Calu3 (cell line): ENCODE measurements at places on chromosomes 7 and 10. TPM values are rescaled to one million over a fixed set of nuclear protein-coding genes. Genes with fewer than 3 reads are reported as not detected.

Gene NUDCD3
- 176 and 202 TPM in 2 replicates for total RNA-seq

Gene PPRC1
- total RNA-seq, result 43.9 and 49.3 TPM in 2 replicates

- no peaks in the 10 kb centered on the region for H3K36me3 ChIP-seq
- H3K4me1 ChIP-seq, result peaks cover 1% of the 10 kb centered on the region
- no peaks in the 10 kb centered on the region for H3K27me3 ChIP-seq
- no peak for DNase-seq
Observed at GRCh38 chr10:4888236-4888635, 62.2 kb downstream of the AKR1E2 start.

Gene LRMDA
- total RNA-seq, result 5.5 and 7.6 TPM in 2 replicates

DNA sequence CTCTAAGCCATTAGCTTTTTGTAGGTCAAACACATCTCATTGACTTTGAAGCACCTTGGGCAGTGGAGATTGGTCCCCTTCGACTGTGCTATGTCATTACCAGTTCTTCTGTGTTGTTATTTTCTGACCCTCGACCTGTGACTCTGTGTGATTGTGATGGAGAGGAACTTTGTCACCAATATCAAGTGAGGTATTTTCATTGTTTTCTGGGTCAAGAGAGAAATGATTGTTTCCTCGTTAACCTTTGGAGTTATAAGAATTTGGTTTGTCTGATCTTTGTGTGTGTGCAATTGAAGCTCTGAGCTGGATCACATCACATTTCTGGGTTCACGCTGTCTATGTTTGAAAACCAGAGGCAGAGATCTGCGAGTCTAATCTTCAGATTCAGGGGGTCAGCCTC is 432.2 kb upstream of the KLF6 start:
- DNase-seq, result no peak
- H3K27ac ChIP-seq, result no peak overlapping the region

DNA sequence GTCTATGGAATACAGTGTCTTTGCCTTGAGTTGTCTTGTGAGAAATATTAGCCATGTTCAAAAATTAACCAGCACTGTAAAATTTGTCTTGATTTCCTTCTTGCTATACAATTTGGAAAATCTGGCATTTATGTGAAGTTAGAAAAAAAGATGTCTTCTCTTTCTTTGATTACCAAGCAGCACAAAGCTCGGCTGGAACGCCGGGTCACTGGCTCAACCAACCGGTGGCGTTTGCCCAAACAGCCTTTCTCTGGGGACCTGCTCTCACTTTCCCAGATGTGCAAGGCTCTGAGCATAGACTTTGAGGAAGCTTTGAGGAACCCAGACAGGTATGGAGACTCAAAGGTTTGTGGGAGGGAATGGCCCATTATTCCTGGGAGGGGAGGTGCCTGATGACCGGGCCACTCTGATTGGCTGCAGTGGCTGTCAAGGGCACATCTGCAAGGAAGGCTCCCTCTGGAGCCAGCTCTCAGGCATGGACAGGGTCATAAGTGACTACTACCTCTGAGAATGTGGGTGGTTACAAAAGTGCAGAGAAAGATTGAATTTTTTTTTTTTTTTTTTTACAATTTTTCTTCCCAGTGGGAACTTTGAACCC is 5.6 kb downstream of the BTBD16 start:
- H3K36me3 ChIP-seq, result no peaks in the 10 kb centered on the region
- no peak overlapping the region for H3K4me3 ChIP-seq
- no peak for DNase-seq

GRCh38 chr7:45647967-45648670 is 74.0 kb downstream of the ADCY1 start:
- H3K4me1 ChIP-seq, result peaks cover 11% of the 10 kb centered on the region
- H3K27ac ChIP-seq, result no peak overlapping the region
- no peak overlapping the region for H3K4me3 ChIP-seq
- no peaks in the 10 kb centered on the region for H3K36me3 ChIP-seq

GRCh38 chr10:110286841-110287240 is 17.9 kb downstream of the SMNDC1 start:
- H3K27me3 ChIP-seq, result no peaks in the 10 kb centered on the region
- H3K4me1 ChIP-seq, result no peaks in the 10 kb centered on the region
- DNase-seq, result no peak
- peaks cover 15% of the 10 kb centered on the region for H3K36me3 ChIP-seq

- no peak overlapping the region for H3K4me3 ChIP-seq
- peaks cover 26% of the 10 kb centered on the region for H3K4me1 ChIP-seq
- DNase-seq, result no peak
- H3K36me3 ChIP-seq, result no peaks in the 10 kb centered on the region
- no peak overlapping the region for H3K27ac ChIP-seq
- no peaks in the 10 kb centered on the region for H3K27me3 ChIP-seq
Observed at GRCh38 chr10:77240706-77241349, 396.8 kb downstream of the KCNMA1 start.

DNA sequence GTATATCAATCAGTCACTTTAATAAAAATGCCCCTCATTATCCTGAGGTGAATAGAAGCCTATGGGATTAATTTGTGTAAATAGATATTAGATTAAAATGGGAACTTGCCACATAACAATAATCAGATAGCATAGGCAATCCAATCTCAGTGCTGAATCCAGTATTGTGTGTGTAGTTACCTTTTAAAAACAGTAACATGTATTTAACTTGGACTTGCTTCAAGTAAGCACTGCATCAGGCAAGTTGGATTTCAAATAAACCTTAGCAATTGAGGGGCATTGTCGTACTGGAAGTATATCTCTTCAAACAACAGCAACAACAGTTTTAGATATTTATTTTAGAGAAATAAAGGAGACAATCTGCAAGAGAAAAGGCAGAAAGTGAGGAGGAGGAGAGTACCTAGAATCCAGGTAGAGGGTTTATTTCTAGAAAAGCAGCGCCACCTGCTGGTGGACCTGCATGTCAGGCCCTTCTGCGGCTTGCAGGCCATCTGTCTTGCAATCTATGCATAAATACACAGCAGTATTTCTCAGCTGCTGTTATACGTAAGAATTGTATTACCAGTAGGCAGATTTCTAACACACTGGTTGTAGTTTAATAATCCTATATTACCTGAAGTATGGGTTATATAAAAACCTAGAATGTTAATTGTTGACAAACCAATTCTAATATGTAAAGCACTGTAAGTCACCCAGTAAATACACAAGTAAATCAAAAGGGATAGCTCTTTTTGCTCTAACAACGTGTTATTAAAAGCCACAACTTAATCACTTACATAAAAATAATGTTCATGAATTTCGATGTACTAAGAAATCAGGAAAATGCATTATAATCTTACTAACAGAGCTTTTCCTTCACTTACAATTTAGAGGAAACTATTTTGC is 652.8 kb downstream of the KCNMA1 start:
- no peaks in the 10 kb centered on the region for H3K4me1 ChIP-seq
- no peak overlapping the region for H3K27ac ChIP-seq
- no peaks in the 10 kb centered on the region for H3K36me3 ChIP-seq
- peak; percentile 86 for DNase-seq

Gene ANKRD61
- total RNA-seq, result 0.47 and 0.59 TPM in 2 replicates

DNA sequence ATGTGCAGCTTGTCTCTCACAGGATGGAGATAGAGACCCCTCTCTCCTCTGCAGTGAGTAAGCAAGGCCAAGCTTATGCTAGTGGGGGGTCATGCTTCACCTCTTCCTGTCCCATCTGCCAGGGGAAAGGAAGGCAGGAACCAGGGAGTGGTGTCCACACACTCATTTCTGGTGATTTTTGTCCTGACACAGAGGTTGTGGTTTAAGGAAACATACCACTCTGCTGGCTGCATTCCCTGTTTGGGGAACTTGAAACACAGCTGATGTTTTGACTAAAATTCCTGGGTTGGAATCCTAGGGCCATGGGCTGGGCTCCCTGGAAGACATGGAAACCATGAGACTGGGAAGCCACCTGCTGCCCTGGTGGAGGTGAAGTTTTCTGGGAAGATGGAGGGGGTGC is 21.4 kb downstream of the C10orf120 start:
- DNase-seq, result no peak
- H3K4me3 ChIP-seq, result no peak overlapping the region
- H3K36me3 ChIP-seq, result no peaks in the 10 kb centered on the region
- H3K27me3 ChIP-seq, result peaks cover 38% of the 10 kb centered on the region

- no peak overlapping the region for H3K4me3 ChIP-seq
- no peak overlapping the region for H3K27ac ChIP-seq
- H3K36me3 ChIP-seq, result no peaks in the 10 kb centered on the region
- H3K27me3 ChIP-seq, result peaks cover 55% of the 10 kb centered on the region
- no peaks in the 10 kb centered on the region for H3K4me1 ChIP-seq
Observed at GRCh38 chr10:113618338-113618737, 45.5 kb downstream of the NRAP start.

GRCh38 chr10:68284062-68285001 is 47.5 kb upstream of the HNRNPH3 start:
- no peaks in the 10 kb centered on the region for H3K4me1 ChIP-seq
- DNase-seq, result no peak
- no peaks in the 10 kb centered on the region for H3K27me3 ChIP-seq
- H3K36me3 ChIP-seq, result peaks cover 4% of the 10 kb centered on the region
- no peak overlapping the region for H3K4me3 ChIP-seq
- no peak overlapping the region for H3K27ac ChIP-seq

DNA sequence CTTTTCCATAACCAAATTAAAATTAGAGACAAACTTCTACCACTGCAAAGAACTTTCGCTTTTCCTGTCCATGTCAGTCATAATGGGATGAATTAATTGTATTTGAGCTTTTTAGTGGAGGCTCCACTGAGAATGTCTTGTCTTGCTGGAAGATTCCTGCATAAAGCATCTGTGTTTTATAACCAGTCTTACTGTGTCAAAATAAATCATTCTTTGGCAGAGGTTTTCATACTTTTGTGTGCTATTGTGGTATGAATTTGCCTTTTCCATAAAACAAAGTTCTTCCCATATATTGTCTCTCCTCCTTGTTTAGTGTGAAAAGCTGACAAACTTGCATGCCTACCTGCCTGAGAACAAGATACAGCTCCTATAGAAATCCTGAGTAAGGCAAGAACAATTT is 124.8 kb upstream of the CCDC6 start:
- no peaks in the 10 kb centered on the region for H3K27me3 ChIP-seq
- H3K36me3 ChIP-seq, result peaks cover 4% of the 10 kb centered on the region
- no peak overlapping the region for H3K4me3 ChIP-seq
- H3K4me1 ChIP-seq, result peaks cover 11% of the 10 kb centered on the region
- no peak for DNase-seq
- H3K27ac ChIP-seq, result no peak overlapping the region

GRCh38 chr10:24982319-24983112 is 30.1 kb upstream of the PRTFDC1 start:
- H3K27ac ChIP-seq, result no peak overlapping the region
- no peak for DNase-seq
- no peaks in the 10 kb centered on the region for H3K4me1 ChIP-seq
- H3K27me3 ChIP-seq, result no peaks in the 10 kb centered on the region
- H3K36me3 ChIP-seq, result no peaks in the 10 kb centered on the region

Gene CC2D2B
- 0.29 TPM in 1 of 2 replicates, not detected in the other for total RNA-seq

DNA sequence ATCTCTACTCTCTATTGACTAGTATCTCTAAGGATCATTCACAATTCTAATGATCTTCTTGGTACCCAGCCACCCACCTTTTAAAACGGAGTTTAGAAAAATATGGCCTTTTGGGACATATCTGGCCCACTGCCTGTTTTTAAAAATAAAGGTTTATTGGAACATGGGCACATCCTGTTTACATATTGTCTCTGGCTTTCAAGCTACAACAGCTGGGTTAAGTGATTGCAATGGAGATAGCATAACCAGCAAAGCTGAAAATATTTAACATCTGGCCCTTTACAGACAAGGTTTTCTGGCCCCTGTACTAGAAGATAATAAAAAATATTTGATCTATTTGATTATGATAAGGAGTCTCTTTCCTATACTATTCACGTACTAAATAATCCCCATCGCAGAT is 232.4 kb upstream of the RHOBTB1 start:
- no peaks in the 10 kb centered on the region for H3K36me3 ChIP-seq
- H3K27me3 ChIP-seq, result no peaks in the 10 kb centered on the region
- DNase-seq, result no peak
- H3K27ac ChIP-seq, result no peak overlapping the region
- H3K4me1 ChIP-seq, result no peaks in the 10 kb centered on the region

Gene SCIN
- total RNA-seq, result 22.6 and 28.3 TPM in 2 replicates

Gene ZDHHC16
- 25.7 and 27.7 TPM in 2 replicates for total RNA-seq

DNA sequence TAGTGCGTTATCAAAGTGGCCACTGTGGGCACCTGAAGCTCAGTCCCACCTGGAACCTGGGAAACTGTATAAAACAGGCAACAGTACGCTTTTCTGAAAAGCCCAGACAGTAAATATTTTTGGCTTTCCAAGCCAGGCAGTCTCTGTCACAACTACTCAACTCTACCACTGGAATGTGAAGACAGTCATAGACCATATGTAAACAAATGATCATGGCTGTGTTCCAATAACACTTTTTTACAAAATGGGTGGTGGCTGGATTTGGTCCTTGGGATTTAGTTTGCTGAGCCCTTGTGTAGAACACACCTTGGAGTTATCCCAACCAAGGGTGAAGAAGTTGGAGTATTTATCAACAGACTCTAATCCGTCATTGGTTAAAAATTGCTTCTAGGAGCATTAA is 259.9 kb downstream of the SKIDA1 start:
- H3K27ac ChIP-seq, result no peak overlapping the region
- H3K4me1 ChIP-seq, result peaks cover 8% of the 10 kb centered on the region
- no peaks in the 10 kb centered on the region for H3K27me3 ChIP-seq
- H3K36me3 ChIP-seq, result peaks cover 5% of the 10 kb centered on the region

GRCh38 chr7:91636728-91637127 is 243.8 kb downstream of the MTERF1 start:
- no peaks in the 10 kb centered on the region for H3K36me3 ChIP-seq
- no peak overlapping the region for H3K4me3 ChIP-seq
- no peak for DNase-seq
- H3K27ac ChIP-seq, result no peak overlapping the region

GRCh38 chr10:31932838-31933237 is 4.2 kb upstream of the ARHGAP12 start:
- no peak overlapping the region for H3K4me3 ChIP-seq
- DNase-seq, result no peak
- H3K36me3 ChIP-seq, result peaks cover 26% of the 10 kb centered on the region
- H3K4me1 ChIP-seq, result peaks cover 30% of the 10 kb centered on the region

DNA sequence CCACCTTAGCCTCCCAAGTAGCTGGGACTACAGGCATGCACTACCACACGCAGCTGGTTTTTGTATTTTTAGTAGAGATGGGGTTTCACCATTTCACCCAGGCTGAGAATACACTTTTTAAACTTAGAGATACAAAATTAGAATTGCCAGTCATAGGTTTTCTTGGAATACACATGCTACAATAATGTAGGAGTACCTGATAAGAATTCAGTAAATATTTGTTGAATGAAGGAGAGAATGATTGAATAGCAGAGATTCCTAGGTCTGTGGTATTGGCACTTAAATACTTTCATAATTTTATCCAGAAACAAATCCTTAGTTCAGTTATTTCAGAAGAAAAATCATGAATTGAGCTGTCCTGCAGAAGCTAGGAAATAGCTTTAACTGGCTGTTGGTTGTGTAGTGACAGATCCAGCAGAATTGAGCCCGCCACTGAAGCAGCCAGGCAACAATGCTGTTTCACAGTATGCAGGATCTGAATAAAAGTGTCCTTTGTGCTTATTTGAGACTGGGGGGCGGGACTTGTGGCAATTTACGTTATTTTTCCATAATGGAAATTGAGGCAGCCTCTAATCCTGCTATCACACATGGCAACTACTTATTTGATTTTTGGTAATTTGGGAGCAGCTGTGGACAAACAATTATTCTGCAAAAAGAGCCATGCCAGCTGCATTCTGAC is 31.5 kb downstream of the NRF1 start:
- H3K27me3 ChIP-seq, result no peaks in the 10 kb centered on the region
- no peaks in the 10 kb centered on the region for H3K36me3 ChIP-seq
- no peak for DNase-seq
- no peak overlapping the region for H3K27ac ChIP-seq
- H3K4me3 ChIP-seq, result no peak overlapping the region
- H3K4me1 ChIP-seq, result peaks cover 19% of the 10 kb centered on the region

- no peak overlapping the region for H3K27ac ChIP-seq
- H3K4me3 ChIP-seq, result no peak overlapping the region
- no peaks in the 10 kb centered on the region for H3K27me3 ChIP-seq
- DNase-seq, result no peak
Observed at GRCh38 chr7:46133751-46134150, 212.7 kb upstream of the IGFBP3 start.
